CD14-positive monocyte (primary cell): ENCODE measurements at places on chromosomes 7 and 10.

DNA sequence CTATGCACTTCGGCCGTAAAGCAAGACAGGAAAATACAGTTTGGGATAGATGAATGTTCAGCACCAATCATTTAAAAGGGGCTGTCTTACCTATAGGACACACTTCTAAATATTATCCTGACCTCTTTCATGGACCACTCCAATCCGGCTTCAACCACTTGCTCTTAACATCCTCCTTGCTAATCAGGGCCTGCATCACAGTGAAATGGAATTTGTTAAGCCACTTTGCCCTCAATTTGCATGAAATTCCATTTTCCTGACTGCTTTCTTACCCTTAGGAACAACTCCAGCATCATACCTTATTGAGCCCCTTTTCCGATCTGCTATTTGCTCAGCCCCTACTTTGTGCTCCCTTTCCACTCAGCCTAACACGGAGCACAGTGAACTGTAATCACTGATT is 667.3 kb downstream of the PHTF2 start:
- no peak for DNase-seq

DNA sequence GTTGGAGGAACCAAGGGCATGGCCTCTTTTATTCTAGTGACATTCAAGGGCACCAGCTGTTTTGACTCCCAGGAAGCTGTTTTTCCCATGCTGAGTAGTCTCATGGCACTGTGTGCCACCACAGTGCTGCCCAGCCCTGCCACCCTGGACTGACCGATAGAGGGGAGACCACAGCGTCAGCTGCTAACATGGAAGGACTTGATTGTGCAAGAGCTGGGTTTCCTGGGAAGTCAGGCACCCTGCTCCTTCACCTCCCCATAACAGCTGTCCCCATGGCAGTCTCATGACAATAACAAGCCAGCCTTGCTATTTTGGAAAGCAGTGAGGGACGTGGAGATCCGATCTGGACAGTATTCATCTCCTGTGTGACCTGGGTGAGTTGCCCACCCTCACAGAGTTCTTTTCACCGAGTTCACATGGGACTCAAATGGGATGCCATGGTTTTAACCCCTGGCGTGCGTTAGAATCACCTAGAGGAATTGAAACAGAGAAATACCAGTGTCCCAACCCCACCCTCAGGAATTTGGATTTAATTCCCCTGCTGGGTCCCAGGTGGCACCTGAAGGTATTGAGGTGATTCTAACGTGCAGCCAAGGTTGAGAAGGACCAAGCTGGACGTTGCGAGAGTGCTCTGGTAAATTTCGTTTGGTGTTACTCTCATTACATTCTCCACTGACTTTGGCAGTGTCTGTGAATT is 174.8 kb downstream of the CELF2 start:
- no peak for DNase-seq

DNA sequence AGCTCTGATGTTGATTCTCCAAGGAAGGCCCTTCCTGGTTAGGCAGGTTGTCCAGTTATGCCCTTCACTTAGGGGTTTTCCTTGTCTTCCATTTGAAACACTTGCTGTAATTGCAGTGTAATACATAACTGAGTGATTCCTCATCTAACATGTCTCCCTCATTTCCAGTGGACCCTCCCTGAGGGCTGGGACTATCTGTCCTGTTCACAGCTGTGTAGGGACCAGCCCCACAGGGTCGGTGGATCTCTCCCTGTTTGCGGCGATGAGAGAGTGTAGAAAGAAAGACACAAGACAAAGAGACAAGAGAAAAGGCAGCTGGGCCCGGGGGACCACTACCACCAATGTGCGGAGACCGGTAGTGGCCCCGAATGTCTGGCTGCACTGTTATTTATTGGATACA is 135.9 kb upstream of the EEPD1 start:
- DNase-seq = no peak

GRCh38 chr10:112308125-112308502 is 24.9 kb downstream of the TECTB start:
- no peak for DNase-seq

GRCh38 chr10:17414484-17414883 is 39.9 kb downstream of the ST8SIA6 start:
- no peak for DNase-seq

GRCh38 chr7:23709081-23709750 is 803 bp upstream of the STK31 start:
- no peak for DNase-seq
